ENCODE measurements at places on chromosomes 5 and 9. TPM values are rescaled to one million over a fixed set of nuclear protein-coding genes. Genes with fewer than 3 reads are reported as not detected.

The AQP7 gene
- polyA plus RNA-seq, result 42.7 TPM

The SMIM33 gene
- 0.04 TPM for polyA plus RNA-seq

The DNAH5 gene
- 0.06 TPM for polyA plus RNA-seq

The IL5 gene
- 0.09 TPM for polyA plus RNA-seq

The TPD52L3 gene
- not detected for polyA plus RNA-seq

The HACD4 gene
- 0.20 TPM for polyA plus RNA-seq

The IL3 gene
- polyA plus RNA-seq, result not detected

The ZNF366 gene
- 3.3 TPM for polyA plus RNA-seq

The CCL21 gene
- 362 TPM for polyA plus RNA-seq

The PLAC8L1 gene
- not detected for polyA plus RNA-seq

The TNFSF8 gene
- polyA plus RNA-seq, result 2.2 TPM

The RAD50 gene
- 8.5 TPM for polyA plus RNA-seq

The ACSL6 gene
- 0.11 TPM for polyA plus RNA-seq

The MRPL41 gene
- polyA plus RNA-seq, result 155 TPM

The PCDHGB2 gene
- polyA plus RNA-seq, result 0.71 TPM

The FBN2 gene
- polyA plus RNA-seq, result 0.11 TPM

The UTP15 gene
- 9.1 TPM for polyA plus RNA-seq

The GLIPR2 gene
- polyA plus RNA-seq, result 4.0 TPM

The PITX1 gene
- 1.4 TPM for polyA plus RNA-seq

The SGCD gene
- polyA plus RNA-seq, result 0.32 TPM

The ADAMTS2 gene
- 14.6 TPM for polyA plus RNA-seq

The CAMK4 gene
- polyA plus RNA-seq, result 0.43 TPM

The MSMP gene
- polyA plus RNA-seq, result 0.30 TPM

The NPDC1 gene
- 213 TPM for polyA plus RNA-seq

The FIBCD1 gene
- 4.6 TPM for polyA plus RNA-seq

The LEAP2 gene
- 0.70 TPM for polyA plus RNA-seq

The TMEM252 gene
- polyA plus RNA-seq, result not detected

The GDA gene
- polyA plus RNA-seq, result 0.11 TPM

The MTRR gene
- polyA plus RNA-seq, result 26.7 TPM

The IGFBPL1 gene
- 0.13 TPM for polyA plus RNA-seq

The CTXN3 gene
- not detected for polyA plus RNA-seq

The ACTBL2 gene
- polyA plus RNA-seq, result not detected

The WNT8A gene
- not detected for polyA plus RNA-seq

The SLC46A2 gene
- 0.05 TPM for polyA plus RNA-seq

The LECT2 gene
- not detected for polyA plus RNA-seq

The KIF2A gene
- polyA plus RNA-seq, result 13.0 TPM

The FAM169A gene
- polyA plus RNA-seq, result 0.30 TPM

The SLC6A19 gene
- polyA plus RNA-seq, result 0.07 TPM

The LVRN gene
- 1.8 TPM for polyA plus RNA-seq

The SPINK13 gene
- polyA plus RNA-seq, result 0.15 TPM

The TPM2 gene
- 59.0 TPM for polyA plus RNA-seq

The TOR1B gene
- polyA plus RNA-seq, result 10.1 TPM

The OR1K1 gene
- not detected for polyA plus RNA-seq

The EPB41L4A gene
- 9.0 TPM for polyA plus RNA-seq

The TMOD1 gene
- 17.3 TPM for polyA plus RNA-seq

The PCDHB9 gene
- 0.88 TPM for polyA plus RNA-seq

The KIF12 gene
- polyA plus RNA-seq, result 0.22 TPM

The OSMR gene
- 12.9 TPM for polyA plus RNA-seq

The PARP8 gene
- 5.8 TPM for polyA plus RNA-seq

The FCN2 gene
- 3.1 TPM for polyA plus RNA-seq

The C5orf52 gene
- polyA plus RNA-seq, result not detected

The MED22 gene
- 13.1 TPM for polyA plus RNA-seq

The SPAAR gene
- 1.5 TPM for polyA plus RNA-seq

The LPAR1 gene
- polyA plus RNA-seq, result 13.4 TPM

The MARVELD2 gene
- 7.6 TPM for polyA plus RNA-seq

The CIZ1 gene
- 69.7 TPM for polyA plus RNA-seq

The PCDHGB7 gene
- polyA plus RNA-seq, result 4.9 TPM

The PCDHA5 gene
- 0.11 TPM for polyA plus RNA-seq

The ANKRD34B gene
- 1.5 TPM for polyA plus RNA-seq

The FRMD3 gene
- polyA plus RNA-seq, result 0.78 TPM

Data from adipose tissue (tissue), 3 donors.